ENCODE measurements at places on chromosomes 13 and 19.

- DNase-seq = peak; percentile 89
Observed at GRCh38 chr13:36706755-36707154, 32.9 kb downstream of the SERTM1 start.

DNA sequence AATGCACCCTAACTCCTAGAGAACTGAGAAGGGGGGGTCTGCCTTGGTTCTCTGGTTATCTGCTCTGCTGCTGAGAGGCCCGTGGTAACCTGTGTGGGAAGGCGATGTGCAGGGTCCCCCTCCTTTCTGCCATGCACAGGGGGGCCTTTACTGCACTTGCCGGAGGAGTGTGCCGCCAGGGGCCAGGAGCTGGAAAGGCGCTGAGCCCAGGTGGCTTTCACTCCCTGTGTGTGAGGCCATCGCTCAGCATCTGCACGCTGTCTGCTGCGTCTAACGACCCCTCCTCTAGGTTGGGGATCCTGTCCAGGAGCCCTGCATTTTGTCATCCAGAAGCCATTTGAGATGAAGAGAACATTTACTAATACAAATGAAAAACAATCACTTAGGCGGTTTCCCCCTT lies 37.0 kb upstream of the TEX29 start:
- no peak for DNase-seq

DNA sequence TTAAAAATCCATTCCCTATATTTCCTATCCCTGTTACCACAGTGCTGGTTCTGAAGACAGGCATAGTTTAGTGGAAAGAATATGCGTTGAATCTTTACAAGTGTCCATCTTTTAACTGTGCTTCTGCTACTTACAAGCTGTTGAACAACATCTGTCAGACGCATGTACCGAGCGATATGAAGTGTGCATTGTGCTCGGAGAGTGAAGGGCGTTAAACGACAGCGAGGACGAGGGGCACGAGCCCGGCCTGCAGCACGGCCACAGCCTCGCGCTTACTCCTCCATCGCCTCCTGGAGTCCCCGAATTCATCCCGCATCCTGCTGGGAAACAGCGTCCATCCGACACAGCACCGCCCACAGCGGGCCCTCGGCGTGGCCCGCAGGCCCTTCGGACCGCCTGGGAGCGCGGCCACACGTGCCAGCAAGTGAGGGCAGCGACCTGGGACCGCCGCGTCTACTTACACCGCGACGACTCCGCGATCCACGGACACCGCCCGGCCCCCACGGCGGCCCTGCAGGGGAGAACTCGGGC lies 514 bp downstream of the PCID2 start:
- DNase-seq = peak; percentile 62

DNA sequence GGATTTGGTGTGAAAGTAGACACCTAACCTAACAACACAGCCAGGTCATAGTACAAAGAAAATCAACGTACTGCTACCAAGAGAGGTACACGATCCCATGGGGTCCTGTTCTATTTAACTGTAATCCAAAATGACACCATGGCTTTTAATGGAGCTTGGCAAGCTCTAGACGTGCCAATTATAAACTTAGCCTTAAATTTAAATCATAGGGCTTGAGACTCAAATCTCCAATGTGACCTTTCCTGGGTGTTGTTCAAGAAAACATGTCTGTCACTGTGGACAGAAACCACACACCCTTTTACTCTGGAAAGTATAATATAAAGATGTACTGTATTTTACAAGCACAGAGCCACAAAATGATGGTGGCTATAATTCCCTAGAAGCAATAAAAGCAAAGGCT lies 299.3 kb downstream of the ENOX1 start:
- DNase-seq = no peak

- DNase-seq = peak; percentile 9
Observed at GRCh38 chr19:16628984-16629691, 1.1 kb upstream of the MED26 start.

DNA sequence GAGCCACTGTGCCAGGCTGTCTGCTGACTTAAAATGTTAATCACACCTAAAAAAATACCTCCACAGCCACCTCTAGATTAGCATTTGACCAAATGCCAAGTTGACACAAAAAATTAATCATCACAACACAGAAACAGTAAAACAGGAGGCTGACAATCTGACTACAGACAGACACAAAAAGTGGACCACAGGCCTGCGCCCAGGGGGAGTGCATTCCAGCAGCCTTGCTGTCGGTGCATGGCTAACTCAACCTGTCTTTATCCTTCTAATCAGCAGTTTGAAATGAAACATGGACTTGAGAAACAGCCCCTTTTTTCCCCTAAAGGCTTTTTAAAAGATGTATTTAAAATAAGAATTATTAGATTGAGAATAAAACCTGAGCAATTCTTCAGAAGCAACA lies 34.0 kb downstream of the RASL11A start:
- no peak for DNase-seq

DNA sequence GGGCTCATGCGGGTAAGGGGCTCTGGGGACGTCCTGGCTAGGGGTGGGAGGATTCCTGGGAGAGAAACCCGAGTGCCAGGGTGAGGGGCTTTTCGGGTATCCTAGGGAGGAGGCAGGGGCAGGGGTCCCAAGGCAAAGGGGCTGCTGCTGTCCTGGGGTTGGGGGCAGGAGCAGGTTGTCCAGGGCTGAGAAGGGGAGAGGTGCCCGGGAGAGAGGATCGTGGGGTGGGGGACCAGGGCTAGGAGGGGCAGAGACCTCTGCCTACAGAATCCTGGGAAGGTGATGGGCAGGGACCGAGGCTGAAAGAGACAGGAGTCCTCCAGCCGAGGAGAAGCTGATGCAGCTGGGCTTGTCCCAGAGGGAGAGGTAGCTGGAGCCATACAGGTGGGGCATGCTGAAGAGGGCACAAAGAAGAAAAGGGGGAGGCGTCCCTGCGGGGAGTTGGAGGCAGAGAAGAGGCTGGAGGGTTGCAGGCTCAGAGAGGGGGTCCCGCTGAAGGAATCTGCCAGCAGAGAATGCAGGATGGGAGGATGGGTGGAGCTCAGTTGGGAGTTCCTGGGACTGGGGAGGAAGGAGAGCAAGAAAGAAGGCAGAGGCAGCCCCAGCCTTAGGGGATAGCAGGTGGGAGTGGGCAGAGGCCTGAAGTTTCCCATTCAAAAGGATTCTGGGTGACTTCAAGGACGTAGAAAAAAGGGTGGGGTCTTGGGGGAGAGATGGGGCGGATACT lies 574 bp downstream of the CYP2S1 start:
- no peak for DNase-seq

Measured in fibroblast of skin of back (primary cell).